ENCODE measurements at places on chromosomes 2 and 18.

GRCh38 chr2:226730481-226730880 lies 69.1 kb downstream of the IRS1 start:
- DNase-seq: no peak

DNA sequence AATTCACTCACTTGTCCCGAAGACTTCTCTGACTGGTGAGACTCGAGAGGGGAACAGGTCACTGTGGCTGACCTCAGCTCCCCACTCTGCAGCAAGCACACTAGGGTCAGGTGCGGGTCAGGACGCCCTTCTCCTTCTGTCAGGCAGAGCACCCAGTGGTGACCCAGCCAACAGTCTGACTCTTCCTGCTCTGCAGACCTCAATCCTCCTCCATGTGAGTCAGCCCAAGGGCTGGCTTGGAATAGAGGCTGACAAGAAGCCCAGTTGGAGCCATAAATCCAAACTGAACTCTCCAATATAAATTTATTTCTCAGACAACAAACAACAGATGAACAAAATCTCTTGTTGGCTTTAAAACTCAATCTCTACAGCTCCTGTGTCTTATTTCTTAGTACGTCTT lies 253.1 kb downstream of the SH3BP4 start:
- DNase-seq: no peak

GRCh38 chr2:11404376-11405073 lies 60.1 kb upstream of the ROCK2 start:
- no peak for DNase-seq

DNA sequence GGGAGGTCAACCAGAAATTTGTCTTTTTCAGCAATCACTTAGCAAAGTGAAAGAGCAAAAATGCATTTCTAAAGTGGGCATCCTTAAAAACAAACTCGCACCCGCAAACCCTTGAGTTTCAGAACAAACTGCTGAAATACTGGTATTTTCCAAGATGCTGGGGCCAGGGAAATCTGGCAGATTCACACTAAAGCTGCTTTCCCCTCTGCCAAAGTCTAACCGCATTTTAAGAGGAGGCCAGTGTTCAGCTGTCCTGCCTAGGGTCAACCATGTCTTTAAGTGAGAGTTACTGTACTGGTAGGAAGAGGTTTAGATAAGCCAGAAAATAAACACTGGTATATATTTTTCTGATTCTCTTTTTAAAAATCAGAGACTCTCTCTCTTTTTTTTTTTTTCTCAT lies 55.9 kb downstream of the ACVR1 start:
- no peak for DNase-seq

GRCh38 chr2:43467891-43468290 lies 127.9 kb downstream of the THADA start:
- DNase-seq: no peak

- no peak for DNase-seq
These were observed 19.7 kb downstream of the ZBTB14 start for GRCh38 chr18:5275872-5276271.

DNA sequence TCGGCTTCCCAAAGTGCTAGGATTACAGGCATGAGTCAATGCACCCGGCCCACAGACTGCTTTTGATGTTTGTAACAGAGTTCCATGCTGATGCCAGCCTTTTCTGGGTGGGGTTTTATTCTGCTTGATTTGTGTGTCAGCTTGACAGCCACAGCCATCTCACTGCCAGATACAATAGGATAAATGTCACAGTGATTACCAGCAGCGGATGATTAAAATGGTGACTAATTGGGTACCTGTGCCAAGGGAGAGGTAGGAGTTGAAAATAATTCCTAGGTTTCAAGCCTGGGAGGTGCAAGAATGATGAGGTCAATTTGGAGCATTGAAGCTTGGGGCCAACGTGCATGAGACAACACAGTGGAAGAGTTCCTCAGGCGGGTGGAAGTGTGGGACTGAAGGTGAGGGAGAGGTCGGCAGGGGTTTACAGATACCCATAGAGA lies 39.4 kb downstream of the SH2D6 start:
- no peak for DNase-seq

GRCh38 chr18:75391279-75392225 lies 36.0 kb downstream of the SMIM21 start:
- DNase-seq: no peak

DNA sequence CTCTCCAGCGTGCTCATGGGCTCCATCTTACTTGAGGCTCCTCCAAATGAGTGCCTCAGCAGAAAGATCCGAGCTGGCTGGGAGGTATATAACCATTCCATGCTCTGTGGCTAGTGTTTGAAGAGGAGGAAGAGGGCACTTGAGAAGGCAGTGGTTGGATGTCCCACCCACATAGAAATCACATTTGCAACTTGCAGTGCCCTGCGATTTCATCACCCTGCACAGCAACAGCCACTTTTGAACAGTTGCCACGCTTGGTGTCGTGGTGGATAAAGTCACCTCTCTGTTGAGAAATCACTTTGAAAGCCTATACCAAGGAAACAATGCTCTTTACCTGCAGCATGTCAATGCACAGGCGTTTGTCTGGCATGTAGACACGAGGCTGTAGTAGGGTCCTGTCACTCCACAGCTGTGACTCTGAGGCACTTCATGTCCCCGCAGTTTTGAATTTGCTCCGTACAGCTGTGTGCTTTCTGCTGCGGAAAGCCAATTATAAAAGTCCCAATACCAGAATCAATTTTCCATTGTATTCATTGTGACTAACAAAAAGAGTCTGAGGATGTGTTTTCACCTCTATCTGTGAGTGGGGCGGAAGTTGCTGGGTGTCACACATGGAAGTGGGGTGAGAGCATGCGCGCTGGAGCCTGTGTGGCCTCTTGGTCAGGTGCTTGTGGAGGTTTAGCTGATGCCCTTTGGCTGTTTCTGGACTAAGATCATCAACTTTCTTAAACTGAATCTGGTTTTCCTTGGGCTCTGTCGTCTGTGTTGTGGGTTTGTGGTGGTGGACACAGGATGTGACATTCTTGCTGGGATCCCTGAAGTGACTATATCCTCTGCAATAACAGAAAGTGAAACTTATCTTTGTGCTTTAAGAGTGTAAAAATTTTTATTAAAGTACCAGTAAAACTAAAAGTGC lies 2.8 kb downstream of the CNDP2 start:
- DNase-seq: no peak

DNA sequence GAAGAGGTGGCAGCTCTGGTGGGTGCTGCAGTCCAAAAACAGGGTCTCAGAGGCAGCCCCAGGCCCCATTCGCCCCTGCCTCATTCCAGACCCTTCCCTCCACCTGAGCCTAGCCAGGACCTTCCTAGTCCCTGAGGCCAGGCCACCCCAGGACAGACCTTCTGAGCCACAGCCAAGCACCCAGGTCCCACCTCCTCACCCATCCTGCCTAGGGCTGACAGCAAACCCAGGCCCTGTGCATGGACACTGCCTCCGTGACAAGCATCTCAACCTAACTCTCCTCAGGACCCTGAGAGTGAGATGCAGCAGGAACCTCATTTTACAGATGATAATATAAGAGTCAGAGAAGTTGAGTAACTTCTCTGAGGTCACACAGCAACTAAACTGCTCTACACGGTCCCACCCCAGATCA lies 15.5 kb downstream of the ADRA2B start:
- no peak for DNase-seq

- no peak for DNase-seq
These were observed 1.2 kb upstream of the TRAPPC8 start for GRCh38 chr18:31943878-31944816.

- no peak for DNase-seq
These were observed 61.5 kb downstream of the EMILIN2 start for GRCh38 chr18:2908166-2908945.

DNA sequence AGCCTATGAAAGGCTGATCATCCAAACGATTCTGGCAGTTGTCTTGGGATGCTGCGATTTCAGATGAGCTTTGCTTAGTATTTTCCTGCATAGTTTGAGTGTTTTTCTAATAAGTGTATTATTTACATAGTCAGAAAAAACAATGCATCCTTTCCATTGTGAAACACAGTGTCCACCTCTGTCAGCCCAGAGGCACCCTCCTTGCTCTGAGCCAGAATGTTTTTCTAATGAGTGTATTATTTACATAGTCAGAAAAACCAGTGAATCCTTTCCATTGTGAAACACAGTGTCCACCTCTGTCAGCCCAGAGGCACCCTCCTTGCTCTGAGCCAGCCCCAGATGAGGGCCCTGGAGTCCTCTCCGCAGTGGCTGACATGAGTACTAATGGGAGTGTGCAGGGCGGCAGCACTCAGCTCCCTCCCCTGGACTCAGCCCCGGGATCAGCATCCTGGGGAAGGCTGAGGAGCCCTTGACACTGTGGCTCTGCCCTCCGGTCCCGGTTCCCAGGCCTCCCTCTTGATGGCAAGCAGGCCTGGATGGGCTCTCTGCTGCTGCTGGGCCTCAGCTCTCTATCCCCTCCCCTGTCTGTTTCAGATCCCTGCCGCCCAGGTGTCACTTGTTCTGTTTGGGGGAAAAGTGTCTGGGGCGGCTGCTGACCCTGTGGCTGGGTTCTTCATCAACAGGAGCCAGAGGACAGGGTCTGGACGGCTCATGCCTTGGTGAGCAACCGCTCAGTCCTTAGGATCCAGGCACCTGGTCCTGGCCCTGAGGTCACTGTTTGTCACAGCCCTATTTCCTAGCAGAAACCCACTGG lies 5.9 kb downstream of the MFSD2B start:
- DNase-seq: no peak

GRCh38 chr2:53793821-53794220 lies 7.0 kb downstream of the ERLEC1 start:
- DNase-seq: no peak

GRCh38 chr2:44273596-44273995 lies 1.7 kb upstream of the SLC3A1 start:
- DNase-seq: no peak

GRCh38 chr2:46010925-46011490 lies 286.2 kb upstream of the EPAS1 start:
- peak; percentile 45 for DNase-seq

- no peak for DNase-seq
These were observed 32.0 kb downstream of the SLC14A1 start for GRCh38 chr18:45755934-45756333.

DNA sequence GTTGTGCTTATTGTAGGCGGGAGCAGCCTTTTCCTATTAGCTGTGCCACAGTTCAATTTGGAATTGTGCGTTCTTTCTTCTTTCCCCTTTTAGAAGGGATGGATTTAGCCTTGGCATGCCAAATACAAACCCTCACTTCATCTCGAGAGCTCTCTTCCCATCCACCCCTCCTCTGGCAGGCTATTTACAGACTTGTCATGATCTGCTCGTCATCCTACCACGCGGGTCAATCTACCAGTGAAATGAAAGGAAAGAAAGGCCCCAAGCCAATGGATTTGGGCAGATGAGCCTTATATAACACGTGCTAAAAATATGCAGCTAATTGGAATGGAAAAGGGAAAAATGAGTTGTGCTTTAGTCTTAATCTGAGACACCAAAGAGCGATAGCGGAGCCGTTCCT lies 277.5 kb downstream of the PRKCE start:
- no peak for DNase-seq

- DNase-seq: no peak
These were observed 76.4 kb upstream of the ITGA6 start for GRCh38 chr2:172350839-172351479.

- no peak for DNase-seq
These were observed 67.5 kb upstream of the ZNF516 start for GRCh38 chr18:76562286-76563122.

GRCh38 chr18:60978338-60978737 lies 354.9 kb upstream of the CDH20 start:
- DNase-seq: no peak

DNA sequence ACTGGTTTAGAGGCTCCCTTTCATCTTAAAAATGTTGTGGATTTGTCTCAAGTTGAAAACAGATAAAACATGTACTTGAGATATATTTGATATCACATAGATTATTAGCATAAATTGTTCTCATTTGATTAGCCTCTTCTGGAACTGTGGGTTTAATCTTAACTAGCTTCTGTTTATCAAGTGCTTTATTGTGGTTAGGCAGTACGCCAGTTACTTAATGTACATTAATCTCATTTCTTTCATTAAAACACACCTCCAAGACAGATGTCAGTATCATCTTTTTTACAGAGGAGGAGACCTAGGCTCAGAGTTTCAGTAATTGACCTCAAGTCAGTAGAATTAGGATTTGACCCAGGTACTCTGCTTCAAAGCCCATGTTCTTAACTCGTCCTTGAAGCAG lies 21.8 kb downstream of the SFTPB start:
- no peak for DNase-seq

GRCh38 chr2:181408861-181409260 lies 48.3 kb upstream of the ITGA4 start:
- DNase-seq: no peak

DNA sequence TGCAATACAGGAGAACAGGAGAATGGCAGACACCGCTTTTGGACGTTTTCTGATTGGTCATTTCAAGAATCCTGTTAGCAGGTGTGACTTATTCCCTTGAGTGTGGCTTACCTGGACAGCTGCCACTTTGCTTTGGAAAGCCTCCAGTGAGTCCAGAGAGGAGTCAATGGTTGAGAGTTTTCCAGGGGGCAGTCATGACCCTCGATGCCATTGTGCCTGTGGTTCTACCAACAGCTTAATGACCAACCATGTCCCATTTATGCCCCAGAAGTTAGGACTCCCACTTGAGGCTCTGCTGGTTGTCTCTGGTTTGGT lies 12.4 kb downstream of the IGFBP2 start:
- no peak for DNase-seq

- DNase-seq: no peak
These were observed 2.2 kb downstream of the ELP2 start for GRCh38 chr18:36131692-36132483.

DNA sequence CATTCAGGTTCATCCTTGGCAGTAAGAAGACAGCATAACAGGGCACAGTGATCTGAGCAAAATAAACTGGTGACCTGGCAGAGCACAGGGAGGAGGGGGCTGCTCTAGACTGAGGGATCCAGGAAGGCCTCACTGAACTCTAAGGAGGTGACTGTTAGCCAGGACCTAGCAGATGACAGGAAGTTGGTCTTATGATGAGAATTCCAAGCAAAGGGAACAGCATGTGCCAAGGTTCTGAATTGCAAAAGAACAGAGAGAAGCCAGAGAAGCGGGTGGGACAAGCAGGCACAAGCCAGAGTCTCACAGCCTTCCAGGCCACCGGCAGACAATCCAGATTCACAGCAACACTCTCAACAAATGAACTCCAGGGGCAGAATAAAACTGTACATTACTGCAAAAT lies 152.7 kb upstream of the PTPRM start:
- no peak for DNase-seq

DNA sequence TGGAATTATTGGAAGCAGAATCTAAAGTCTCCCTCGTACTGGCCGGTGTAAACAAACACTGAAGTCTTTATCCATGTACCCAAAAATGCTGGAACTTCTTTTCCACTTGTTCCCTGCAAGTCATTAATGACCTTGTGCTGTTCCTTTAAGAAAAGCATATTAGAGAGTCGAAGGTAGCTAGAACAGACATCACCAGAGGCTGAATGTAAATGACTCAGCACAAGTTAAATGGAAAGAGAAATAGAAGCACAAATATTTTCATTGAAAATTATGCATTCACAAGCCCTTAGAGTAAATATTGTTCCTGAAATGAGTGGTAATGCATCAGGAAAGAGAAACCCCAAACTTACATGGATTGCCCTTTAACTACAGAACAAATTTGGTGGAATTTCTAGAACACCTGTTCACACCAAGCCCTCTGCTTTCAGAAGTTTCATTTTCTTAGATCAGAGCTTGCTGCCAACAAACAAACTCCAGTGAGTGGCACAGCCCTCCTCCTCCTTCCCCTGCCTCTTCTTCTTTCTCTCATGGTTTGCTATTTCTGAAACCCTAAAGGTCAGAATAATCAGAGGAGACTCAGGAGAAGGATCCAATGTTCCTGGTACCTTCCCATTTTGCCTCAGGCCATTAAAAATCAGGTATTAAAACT lies 264.3 kb downstream of the TXNL1 start:
- no peak for DNase-seq

GRCh38 chr2:160293391-160294091 lies 93.5 kb upstream of the ITGB6 start:
- no peak for DNase-seq
